H1 (cell line): ENCODE measurements at places on chromosomes 12 and 14. TPM values are rescaled to one million over a fixed set of nuclear protein-coding genes. Genes with fewer than 3 reads are reported as not detected.

SYNDIG1L gene
- 2.5 and 3.2 TPM in 2 replicates for polyA plus RNA-seq

SUSD6 gene
- 2.9 and 3.0 TPM in 2 replicates for polyA plus RNA-seq

OTX2 gene
- polyA plus RNA-seq = 145 and 155 TPM in 2 replicates

TSHR gene
- 0.11 and 0.27 TPM in 2 replicates for polyA plus RNA-seq

NPFF gene
- not detected in 2 replicates for polyA plus RNA-seq

SELPLG gene
- 0.18 and 0.19 TPM in 2 replicates for polyA plus RNA-seq

CEBPE gene
- polyA plus RNA-seq = 0.05 and 0.06 TPM in 2 replicates

SERPINA9 gene
- polyA plus RNA-seq = not detected in 2 replicates

LRFN5 gene
- polyA plus RNA-seq = 0.75 and 0.85 TPM in 2 replicates

DNAI7 gene
- 0.12 TPM in 1 of 2 replicates, not detected in the other for polyA plus RNA-seq

LALBA gene
- polyA plus RNA-seq = not detected in 2 replicates

GYS2 gene
- polyA plus RNA-seq = not detected in 2 replicates

FGFR1OP2 gene
- 8.1 and 8.8 TPM in 2 replicates for polyA plus RNA-seq

POTEM gene
- polyA plus RNA-seq = not detected in 2 replicates

TSPAN9 gene
- polyA plus RNA-seq = 11.5 and 20.7 TPM in 2 replicates

SLC10A1 gene
- not detected in 2 replicates for polyA plus RNA-seq

HCAR3 gene
- not detected in 2 replicates for polyA plus RNA-seq

ASPG gene
- polyA plus RNA-seq = 0.59 and 0.89 TPM in 2 replicates

BMP4 gene
- 2.3 and 4.2 TPM in 2 replicates for polyA plus RNA-seq

ARL1 gene
- 13.4 and 28.9 TPM in 2 replicates for polyA plus RNA-seq

STXBP6 gene
- 6.0 and 9.4 TPM in 2 replicates for polyA plus RNA-seq

TBX3 gene
- polyA plus RNA-seq = 0.09 TPM in 2 replicates

RACGAP1 gene
- polyA plus RNA-seq = 17.4 and 18.0 TPM in 2 replicates

TEX22 gene
- 0.24 and 0.67 TPM in 2 replicates for polyA plus RNA-seq

MYF6 gene
- 0.31 and 0.39 TPM in 2 replicates for polyA plus RNA-seq

LHX5 gene
- polyA plus RNA-seq = 1.1 and 4.6 TPM in 2 replicates

SPRYD3 gene
- 8.0 and 10.4 TPM in 2 replicates for polyA plus RNA-seq

MYH6 gene
- 0.03 and 0.05 TPM in 2 replicates for polyA plus RNA-seq

SMCO2 gene
- polyA plus RNA-seq = 0.11 and 0.24 TPM in 2 replicates
